ENCODE measurements at places on chromosomes 11 and 22.

DNA sequence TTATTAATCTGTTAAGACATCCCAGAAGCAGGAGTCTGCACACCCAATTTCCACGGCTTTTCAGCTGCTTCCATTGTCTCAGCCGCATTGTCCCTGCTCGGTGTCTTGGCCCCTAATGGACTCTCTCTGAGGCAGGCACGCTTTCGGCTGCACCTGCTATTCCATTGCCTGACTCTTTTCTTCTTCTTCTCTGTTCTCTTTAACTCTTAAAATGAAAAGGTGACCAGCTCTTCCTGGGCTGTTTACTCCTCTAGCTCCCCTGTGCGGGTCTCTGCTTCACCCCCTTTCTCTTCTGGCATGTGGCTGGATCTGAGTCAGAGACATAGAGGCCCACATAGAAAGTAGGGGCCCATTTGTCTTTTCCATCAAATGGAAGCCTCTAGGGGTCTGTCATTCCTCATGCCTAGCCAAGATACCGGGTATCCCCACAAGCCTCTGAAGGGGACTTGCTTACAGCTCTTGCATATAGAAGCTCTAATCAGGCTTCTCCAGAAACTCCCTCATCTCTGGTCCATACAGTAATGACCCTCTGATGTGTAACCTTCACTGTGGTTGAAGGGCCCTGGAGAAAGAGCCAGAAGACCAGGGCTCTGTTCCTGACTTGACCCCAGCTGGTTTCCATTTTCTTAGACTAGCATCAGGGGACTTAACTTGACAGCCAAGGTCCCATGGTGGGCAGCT is 243.9 kb downstream of the ST3GAL4 start:
- no peak for DNase-seq

DNA sequence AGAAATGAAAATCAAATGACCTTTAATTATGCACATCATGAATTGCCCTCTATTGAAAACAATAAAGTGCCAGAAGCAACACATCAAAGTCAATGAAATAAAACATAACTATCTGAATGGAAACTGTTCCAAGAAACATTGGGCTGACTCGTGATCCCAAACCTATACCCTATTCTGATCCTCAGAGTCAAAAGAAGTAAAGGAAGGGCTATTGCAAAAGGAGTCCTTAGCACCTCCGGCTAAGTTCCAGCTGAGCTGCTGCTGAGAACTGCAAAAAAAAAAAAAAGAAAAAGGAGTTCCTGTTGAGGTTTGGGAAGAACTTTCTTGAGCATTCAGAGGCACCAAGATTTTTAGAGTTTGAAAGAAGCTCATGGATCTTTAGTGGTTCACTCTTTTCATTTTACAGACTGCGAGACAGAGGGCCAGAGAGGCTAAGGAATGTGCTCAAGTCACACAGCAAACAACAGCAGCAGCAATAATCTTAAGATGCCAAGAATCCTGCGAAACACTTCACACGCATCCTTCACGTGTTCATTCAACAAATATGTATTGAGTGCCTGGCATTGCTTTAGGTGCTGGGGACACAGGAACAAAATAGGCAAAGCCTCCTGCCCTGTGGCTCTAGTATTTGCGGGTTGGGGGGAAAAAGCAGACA is 841 bp upstream of the TMPRSS13 start:
- no peak for DNase-seq

DNA sequence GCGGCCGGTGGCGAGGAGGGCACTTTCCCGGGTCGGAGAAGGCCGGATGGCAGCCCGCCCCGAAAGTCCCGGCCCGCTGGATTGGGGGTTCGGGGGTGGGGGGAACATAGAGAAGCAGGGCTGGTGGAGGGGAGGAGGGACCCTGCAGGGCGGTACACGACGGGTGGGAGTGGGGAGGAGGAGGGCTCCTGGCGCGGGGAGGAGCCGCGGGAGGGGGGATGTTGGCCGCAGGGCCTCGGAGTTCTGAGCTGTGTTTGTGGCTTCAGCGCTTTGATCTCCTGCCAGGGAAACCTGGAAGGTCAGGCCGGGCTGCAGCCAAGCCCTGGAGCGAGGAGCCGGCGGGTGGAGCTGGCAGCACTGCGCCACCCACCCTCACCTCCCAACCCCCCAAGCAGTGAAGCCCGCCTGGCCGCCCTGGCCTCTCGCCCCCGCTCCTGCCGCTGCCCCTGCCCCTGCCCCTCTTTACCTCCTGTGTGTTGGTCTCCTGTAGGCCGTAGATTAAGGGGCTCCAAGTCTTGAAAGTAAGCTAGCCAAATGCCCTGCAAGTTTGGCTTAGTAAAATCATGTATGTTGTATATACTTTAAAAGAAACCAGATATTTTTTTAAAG is 30.9 kb downstream of the C22orf31 start:
- no peak for DNase-seq

GRCh38 chr22:46432164-46433068 is 96.9 kb downstream of the TRMU start:
- peak; percentile 9 for DNase-seq

DNA sequence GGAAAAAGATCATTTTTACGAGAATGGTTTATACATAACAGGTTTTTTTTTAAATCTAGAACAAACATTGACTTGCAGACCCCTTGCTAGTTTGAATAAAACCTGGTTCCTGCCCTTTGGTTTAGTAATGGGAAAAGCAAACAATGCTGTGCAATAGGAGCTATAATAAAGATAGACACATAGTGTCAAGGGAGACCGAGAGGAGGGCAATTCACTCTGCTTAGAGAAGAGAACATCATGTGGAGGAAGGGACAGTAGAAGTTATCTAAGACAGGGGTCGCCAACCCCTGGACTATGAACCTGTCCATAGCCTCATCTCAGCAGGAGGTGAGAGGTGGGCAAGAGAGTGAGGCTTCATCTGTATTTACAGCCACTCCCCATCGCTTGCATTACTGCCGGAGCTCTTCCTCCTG is 7.0 kb upstream of the RDX start:
- DNase-seq, result no peak

DNA sequence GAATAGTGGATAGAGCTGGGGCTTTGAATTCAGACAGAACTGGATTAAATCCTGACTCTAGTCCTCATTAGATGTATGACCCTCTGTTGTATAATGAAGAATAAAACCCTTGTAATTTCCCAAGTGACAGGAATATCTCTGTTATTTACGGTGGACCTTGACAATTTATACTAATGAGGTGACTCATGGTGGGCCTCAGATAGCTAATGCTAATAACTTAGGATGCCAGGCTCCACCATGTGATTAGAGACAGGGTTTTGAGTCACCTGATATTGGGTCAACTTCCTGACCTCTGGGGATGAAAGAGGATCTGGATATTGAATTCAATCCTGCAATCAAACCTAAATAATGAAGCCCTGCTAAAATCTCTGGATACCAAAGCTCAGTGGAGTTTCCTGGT is 33.6 kb downstream of the OSBP start:
- DNase-seq, result no peak

DNA sequence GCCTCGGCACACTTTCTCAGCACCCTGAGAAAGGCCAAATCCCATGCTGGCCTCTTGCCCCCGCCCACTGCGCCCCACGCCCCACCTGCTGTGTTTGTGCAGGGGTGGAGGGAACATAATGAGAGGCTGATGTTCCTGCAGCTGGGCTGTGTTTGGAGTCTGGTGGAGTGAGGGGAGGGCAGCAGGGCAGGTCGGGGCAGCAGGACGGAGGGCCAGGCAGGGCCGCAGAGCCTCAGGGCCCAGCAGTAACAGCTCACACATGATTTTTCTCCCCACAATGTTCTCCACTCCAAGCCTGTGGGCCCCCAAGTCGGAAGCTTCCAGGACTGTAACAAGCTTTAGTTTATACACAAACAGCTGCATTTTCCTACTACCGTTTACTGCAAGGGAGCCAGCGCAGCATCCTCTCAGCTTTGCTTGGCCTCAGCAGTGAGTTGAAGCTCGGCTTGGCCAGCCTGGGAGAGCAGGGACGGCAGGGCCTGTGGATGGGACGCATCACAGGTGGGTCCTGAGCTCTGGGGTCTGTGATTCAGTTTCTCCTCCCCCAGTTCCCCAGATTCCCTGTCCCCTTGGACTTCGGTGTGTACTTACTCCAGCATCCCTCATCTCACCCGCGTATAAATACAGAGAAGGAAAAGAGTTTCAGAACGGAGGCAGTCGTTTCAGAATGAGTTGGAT is 51.0 kb downstream of the RPUSD4 start:
- no peak for DNase-seq

GRCh38 chr11:74084796-74085541 is 76.1 kb upstream of the UCP3 start:
- DNase-seq, result no peak

DNA sequence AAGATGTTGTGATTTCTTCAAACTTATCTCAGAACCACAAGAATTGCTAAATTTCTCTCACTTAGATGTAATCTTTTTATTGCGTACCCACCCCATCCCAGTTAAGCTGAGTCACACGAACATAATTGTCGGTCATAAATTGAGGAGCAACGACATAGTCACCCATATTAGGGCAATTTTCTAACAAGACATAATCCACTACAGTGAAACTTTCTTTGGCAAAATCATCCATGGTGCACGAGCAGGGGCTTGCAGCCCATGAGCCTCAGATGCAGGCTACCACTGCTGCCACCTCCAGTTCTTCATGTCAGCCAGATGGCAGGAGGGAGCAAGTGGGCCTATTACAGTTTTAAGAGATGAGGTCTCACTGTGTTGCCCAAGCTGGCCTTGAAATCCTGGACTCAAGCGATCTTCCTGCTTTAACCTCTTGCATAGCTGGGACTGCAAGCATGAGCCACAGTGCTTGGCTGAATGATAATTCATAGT is 70.3 kb upstream of the GRK2 start:
- no peak for DNase-seq

DNA sequence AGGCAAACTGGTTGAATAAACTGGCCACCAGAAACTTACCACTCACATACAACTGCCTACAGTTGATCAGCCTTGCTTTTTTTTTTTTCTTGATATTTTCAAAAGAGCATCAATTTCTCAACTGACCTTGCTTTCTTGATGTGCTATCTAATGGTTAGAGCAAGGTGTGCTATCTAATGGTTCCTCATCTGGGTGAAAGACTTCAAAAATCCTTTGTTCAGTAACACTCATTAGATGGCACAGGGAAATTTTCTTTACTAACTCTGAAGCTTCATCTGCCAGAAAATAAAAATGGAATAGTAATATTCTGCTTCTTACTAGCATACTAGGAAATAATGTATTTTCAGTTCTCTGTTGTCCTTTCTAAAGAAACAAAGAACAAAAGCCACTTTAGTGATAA is 51.2 kb upstream of the RAPSN start:
- DNase-seq, result no peak

GRCh38 chr22:48536541-48537342 is 1290.9 kb downstream of the BRD1 start:
- no peak for DNase-seq

- DNase-seq, result no peak
Observed at GRCh38 chr11:27912916-27913315, 195.0 kb downstream of the KIF18A start.

DNA sequence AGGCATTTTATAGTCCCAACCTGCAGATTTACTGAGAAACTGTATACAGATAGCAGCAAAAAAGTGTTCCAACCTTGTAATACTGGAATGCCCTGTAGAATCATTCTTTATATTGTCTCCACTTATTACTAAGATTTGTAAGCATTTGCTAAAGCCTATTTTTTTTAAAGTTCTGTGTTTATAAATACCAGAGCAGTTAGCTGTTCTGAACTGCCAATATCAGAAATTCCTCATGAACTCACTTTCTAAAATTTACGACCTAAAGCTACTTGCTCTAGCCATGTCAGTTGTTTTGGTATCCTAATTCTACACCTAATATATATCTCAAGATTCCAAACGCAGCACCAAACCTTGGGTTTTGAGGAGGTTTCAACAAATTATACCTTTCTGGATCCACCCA is 103.2 kb downstream of the C11orf65 start:
- DNase-seq, result no peak
